ENCODE measurements at places on chromosomes 3 and 15.

DNA sequence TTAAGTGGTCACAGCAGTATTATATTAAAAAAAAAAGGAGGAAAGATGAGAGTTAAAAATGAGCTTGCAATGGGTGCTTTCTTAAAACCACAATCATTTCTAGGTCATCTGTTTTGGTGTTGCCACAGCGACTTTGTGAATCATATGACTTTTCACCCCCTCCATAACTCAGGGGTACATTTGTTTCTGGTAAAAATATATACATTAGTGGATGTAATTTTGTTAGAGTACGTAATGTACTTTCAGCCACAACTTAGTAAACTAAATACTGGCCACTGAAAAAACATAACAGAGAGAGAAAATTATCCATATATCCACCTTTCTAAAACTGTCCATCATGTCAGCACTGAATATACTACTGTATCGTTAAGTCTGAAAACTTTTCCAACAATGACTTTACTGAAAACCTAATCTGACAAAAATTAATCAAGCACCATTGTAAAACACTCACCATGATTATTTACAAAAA is 3.4 kb downstream of the ANKRD28 start:
- peak; percentile 67 for DNase-seq

GRCh38 chr3:50303013-50303815 is at the start of gene HYAL1:
Gene HYAL1, minus strand, starts transcription at chr3:50303574. Its CDS starts 618 bp downstream, at chr3:50302956.
- DNase-seq: no peak

DNA sequence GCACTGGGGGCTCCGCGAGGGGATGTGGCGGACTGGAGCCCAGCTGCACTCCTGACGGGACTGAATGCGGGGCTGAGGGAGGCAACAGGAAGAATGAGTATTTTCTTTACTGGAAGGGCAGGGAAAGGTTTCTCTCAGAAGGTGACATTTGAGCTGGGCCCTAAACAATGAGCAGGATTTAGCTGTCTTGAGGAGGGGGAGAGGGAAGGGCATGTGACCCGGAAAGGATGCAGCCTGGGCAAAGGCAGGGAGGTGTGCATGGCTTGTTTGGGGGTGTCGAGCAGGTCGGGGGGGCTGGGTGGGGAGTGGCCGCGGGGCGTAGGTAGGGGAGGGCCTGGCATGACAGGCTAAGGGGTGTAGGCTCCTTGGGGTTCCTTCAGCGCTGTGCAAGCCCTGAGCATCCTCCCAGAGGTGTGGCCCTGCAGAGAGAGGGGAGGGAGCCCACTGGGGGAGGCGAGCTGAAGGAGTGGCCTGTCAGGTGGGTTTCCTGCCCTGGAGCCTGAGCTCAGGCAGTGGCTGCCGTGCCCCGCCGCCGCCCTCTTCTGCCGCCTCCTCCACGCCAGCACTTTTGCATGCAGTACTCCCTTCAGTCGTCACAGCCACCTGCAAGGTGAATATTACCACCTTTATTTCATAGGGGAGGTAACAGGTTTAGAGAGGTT is 17.2 kb upstream of the ANKDD1A start:
- DNase-seq: peak; percentile 91

GRCh38 chr3:180274536-180274935 is 237.8 kb upstream of the PEX5L start:
- no peak for DNase-seq

- no peak for DNase-seq
Observed at GRCh38 chr15:31953478-31953877, 76.8 kb upstream of the CHRNA7 start.
